ENCODE measurements at places on chromosomes 13 and 19.

- DNase-seq: no peak
Observed at GRCh38 chr19:37855098-37855497, 51.3 kb downstream of the WDR87 start.

GRCh38 chr13:32125751-32126150 lies 94.2 kb downstream of the FRY start:
- no peak for DNase-seq

DNA sequence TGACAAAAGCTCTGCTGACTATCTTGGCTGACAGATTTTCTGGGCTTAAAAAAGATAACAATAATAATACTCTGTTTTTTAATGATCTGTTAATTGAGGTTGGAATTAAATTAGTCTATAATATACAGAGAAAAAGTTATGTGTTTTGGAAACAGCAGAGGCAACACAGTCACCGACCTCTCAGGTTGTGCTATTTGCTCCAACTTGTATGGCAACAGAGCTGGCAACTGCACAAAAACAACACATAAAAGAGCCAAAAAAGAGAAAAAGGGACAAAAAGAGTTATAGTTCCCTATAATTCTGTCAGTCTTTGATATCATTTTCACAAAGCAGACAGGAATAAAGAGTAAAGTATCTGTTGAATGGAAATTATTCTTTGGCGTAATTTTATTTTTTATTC lies 102.3 kb upstream of the POSTN start:
- DNase-seq: no peak

DNA sequence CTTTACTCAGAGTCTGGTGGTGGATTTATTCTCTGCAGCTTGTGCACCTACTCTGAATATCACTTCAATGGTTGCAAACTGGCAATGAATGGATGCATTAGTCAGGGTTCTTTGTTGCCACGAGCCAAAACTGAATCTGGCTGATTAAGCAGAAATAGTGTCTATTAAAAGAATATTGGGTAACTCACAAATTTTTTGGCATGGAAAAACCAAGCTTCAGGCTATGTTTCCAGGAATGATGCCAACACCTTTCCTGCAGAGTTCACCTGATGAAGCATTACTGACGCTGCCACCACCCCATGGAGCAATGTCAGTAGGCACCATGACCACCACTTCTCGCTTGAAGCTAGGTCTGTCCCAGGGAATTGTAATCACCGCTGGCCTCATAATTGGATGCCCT lies 597.8 kb upstream of the SLC10A2 start:
- no peak for DNase-seq

DNA sequence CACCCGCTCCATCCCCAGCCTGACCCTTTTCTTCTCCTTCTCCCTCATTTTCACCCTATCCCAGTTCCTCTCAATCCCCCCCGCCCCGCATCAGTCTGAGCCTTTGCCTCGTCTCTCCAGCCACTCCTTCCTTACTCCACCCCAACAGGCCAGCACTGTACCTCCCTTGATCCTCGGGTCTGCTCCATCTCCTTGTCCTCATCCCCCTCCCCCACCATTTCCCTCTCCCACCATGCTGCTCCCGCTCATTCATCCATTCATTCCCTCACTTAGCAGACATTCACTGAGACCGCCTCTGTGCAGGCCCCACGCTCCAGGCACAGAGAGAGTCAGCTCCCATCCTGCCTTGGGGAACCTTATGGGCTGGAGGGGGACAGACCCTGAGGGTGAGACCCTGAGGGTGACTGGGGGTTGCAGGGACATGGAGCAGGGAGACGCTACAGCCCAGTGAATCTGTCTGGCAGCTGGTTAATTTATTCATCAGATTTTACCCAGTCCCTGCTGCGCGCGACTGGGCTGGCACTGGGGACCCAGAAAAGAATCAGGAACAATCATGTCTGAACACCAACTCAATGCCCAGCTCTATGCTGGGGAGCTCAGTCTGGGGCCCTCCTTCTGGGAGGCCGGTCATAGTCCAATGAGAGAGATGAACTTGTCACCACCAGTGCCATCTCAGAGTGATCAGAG lies 881 bp downstream of the ARHGAP33 start:
- DNase-seq: no peak

- DNase-seq: no peak
Observed at GRCh38 chr13:83471011-83471410, 411.3 kb downstream of the SLITRK1 start.

DNA sequence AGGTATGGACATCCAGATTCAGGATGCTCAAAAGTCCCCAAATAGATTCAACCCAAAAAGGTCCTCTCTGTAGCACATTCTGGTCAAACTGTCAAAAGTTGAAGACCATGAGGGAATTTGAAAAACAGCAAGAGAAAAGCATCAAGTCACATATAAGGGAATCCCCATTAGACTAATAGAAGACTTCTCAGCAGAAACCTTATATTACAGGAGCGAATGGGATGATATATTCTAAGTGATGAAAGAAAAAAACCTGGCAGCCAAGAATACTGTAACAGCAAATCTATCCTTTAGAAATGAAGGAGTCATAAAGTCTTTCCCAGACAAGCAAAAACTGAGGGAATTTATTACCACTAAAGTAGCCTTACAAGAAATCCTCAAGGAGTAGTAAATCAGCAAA lies 29.7 kb downstream of the FXYD5 start:
- no peak for DNase-seq

DNA sequence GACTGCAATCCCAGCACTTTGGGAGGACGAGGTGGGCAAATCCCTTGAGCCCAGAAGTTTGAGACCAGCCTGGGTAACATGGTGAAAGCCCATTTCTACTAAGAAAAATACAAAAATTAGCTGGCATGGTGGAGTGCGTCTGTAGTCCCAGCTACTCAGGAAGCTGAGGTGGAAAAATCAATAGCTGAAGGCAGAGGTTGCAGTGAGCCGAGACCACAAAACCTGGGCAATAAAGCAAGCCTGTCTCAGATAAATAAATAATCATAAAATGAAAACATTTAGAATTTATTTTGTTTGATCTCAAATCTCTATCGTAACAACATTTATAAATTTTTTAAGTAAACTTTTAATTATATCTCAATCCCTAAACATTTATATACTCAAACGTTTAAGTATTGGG lies 36.6 kb downstream of the USP12 start:
- no peak for DNase-seq

GRCh38 chr19:41564515-41565378 lies 11.2 kb upstream of the CEACAM21 start:
- DNase-seq: no peak

DNA sequence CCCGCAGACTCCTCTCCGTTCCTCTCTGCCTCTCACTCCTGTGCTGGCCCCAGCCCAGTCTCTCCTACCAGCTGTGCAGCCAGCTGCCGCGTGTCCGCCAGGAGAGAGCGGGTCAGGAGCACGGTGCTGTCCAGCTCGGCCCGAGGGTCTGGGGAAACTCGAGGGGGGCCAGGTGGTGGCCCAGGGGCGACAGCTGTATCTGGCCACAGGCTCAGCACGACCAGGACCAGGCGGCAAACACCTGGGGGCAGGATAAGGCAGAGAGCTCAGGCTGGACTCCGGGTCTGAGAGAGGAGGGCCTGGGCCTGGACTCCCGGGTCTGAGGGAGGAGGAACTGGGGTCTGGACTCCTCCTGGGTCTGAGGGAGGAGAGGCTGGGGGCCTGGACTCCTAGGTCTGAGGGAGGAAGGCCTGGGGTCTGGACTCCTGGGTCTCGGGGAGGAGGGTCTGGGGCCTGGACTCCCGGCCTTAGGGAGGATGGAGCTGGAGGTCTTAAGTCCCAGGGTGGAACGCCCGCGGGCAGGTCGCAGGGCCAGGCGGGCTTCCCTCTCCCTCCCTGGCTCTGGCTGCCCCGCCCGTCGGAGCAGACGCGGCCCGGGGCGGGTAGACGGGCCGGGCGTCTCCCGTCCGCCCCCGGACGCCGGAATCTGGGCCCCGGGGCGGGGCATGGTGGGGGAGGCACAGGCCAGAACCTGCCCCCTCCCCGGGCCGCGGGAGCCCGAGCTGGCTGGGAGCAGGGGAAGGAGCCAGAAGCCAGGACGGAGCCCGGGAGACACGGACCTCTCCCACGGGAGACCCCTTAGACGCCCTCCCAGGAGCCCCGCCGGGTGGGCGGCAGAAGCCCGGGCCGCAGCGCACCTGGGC lies 1.3 kb downstream of the IL11 start:
- no peak for DNase-seq

DNA sequence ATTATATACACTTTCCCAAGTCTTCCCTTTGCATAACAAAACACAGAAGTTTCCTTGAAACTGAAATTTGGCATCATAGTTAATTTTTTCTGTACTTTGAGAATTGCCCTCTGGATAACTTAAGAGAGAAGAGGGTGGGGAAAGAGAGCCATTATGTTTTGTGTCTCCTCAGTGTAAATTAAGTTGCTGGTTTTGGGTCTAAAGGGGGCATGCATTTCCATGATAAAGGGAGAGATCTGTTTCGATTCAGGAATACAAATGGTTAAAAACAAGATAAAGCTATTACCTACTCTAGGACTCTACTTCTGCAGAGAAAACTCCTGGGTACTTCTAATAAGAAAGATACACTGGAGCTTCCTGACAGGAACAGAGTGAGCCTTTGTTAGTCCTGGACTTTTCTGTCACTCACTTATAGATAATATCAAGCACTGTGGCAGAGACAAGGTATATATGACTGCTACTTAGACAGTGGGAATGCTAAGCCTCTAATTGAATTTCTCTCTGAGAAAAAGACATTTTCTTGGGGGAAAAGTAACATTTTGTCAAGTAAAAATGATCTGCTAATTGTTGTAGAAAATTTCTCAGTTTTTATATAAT lies 142.8 kb upstream of the PCDH9 start:
- DNase-seq: no peak

GRCh38 chr13:59423708-59424340 lies 739.9 kb downstream of the DIAPH3 start:
- no peak for DNase-seq

GRCh38 chr13:41193919-41194824 lies at the start of gene KBTBD7:
KBTBD7 (minus strand) TSS chr13:41194569; CDS start chr13:41194257, 312 bp downstream.
- peak; percentile 97 for DNase-seq

DNA sequence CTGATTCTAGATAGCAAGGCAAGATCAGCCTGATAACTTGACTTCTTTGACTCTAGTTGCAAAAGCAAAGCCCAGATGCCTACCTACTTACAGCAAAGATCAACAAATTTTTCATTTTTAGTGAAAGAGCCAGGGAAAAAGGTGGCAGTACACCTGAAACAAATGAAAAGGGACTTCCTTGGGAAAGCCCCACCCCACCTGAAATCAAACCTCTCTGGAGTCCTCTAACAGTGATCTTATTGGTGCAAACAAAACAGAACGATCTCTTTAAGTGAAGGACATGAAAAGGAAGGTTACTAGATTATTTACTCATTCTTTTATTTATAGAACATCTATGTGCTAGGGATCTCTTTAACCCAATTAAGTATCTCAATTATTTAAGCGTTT lies 507 bp upstream of the LCP1 start:
- DNase-seq: no peak

- DNase-seq: no peak
Observed at GRCh38 chr13:50672025-50672424, 171.5 kb downstream of the DLEU7 start.

GRCh38 chr13:44268980-44269379 lies 104.6 kb upstream of the SERP2 start:
- DNase-seq: no peak

GRCh38 chr19:39112338-39112890 lies 13.2 kb upstream of the PAK4 start:
- no peak for DNase-seq

- no peak for DNase-seq
Observed at GRCh38 chr13:40205771-40206240, 460.6 kb downstream of the FOXO1 start.

DNA sequence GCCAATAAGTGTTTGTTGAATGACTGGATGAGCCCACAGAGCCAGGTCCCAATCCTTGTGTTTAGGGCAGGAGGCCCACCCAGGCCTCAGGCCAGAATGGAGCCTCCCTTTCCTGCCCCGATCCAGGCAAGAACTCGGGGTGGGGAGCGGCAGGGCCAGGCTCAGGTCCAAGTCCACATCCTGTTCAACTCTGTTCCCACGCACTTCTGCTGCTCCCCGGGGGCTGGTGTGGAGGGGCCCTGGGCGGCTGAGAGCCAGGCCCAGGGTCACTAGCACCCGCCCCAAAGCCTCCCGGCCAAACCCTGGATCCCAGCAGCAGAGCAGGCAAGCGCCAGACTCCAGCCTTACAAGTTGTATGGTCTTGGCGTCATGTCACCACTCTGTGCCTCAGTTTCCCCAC lies 8.0 kb downstream of the ANGPTL8 start:
- DNase-seq: no peak

DNA sequence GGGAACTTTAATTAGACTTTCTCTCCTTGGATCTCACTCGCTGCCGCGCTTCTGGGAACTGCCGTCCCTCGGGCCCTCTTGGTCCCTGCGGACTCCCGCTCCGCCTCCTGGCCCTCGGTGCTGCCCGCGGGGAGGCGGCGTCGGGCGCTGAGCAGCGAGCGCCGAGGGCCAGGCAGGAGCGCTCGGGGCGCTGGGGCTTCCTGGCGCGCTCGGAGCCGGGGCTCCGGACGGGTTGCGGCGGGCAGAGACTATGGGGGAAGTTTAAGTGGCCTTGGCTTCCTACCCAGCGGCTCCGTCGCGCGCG lies 704 bp downstream of the CHST8 start:
- DNase-seq: no peak

- DNase-seq: no peak
Observed at GRCh38 chr19:45663800-45664199, 4.2 kb upstream of the GIPR start.

DNA sequence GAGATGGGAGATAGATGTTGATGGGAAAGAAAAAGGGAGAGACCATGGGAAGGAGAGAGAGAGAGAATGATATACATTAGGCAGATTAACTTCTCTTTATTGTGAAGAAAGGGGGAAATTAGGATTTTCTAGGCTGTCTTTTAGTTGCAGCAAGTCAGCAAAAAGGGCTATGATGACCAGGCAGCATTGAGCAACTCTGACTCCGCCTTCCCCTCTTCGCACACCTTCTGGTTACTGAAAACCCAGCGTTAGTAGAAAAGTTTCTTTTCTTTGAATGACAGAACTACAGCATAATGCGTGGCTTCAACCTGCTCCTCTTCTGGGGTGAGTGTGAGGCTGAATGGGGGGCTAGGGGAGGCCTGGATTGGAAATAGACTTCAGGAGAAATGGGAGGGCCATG lies at the start of gene ADGRE1:
Gene ADGRE1 (plus strand): TSS at position 264 of the 400 bp plus-strand sequence. CDS start 30 bp downstream, at position 294.
- no peak for DNase-seq

- DNase-seq: peak; percentile 97
Observed at GRCh38 chr19:7533925-7534480, 1.5 kb upstream of the PNPLA6 start.

- peak; percentile 77 for DNase-seq
Observed at GRCh38 chr13:23554000-23554399, 16.2 kb upstream of the TNFRSF19 start.

DNA sequence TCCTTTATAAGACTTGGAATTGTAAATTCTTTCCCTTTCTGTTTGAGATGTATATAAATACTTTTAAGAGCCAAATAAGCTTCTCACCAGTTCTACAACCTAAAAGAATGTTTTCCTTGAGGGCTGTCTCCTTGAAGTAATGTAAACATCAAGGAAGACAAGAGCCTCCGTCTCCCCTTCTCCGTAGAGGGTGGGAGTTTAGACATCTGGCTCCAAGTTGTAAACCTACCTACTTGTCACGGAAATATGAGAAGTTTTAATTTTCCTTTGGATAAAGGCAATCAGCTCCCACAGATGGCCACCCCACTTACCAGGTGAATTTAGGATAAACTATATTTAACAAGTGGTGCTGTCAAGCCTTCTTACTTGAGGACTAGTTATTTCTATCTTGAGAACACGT lies 237.9 kb downstream of the NALCN start:
- no peak for DNase-seq
